ENCODE measurements at places on chromosomes 4 and X. TPM values are rescaled to one million over a fixed set of nuclear protein-coding genes. Genes with fewer than 3 reads are reported as not detected.

AGA gene
- total RNA-seq, result 37.0 TPM

SPANXN3 gene
- total RNA-seq, result not detected

FRYL gene
- total RNA-seq, result 66.5 TPM

TMPRSS11B gene
- not detected for total RNA-seq

TMEM192 gene
- total RNA-seq, result 4.9 TPM

ARHGAP36 gene
- total RNA-seq, result not detected

WWC2 gene
- 20.6 TPM for total RNA-seq

TSPAN7 gene
- 0.19 TPM for total RNA-seq

TMPRSS11A gene
- total RNA-seq, result not detected

KIF4A gene
- 11.4 TPM for total RNA-seq

GBA3 gene
- under 0.01 TPM for total RNA-seq

PPEF2 gene
- total RNA-seq, result not detected

GYPE gene
- total RNA-seq, result 3.6 TPM

TKTL1 gene
- not detected for total RNA-seq

FRMPD3 gene
- total RNA-seq, result not detected

CEP135 gene
- total RNA-seq, result 6.1 TPM

LRP2BP gene
- total RNA-seq, result 0.79 TPM

TCEAL5 gene
- total RNA-seq, result not detected

TMSB15A gene
- total RNA-seq, result 6.3 TPM

ALPK1 gene
- 20.1 TPM for total RNA-seq

RRH gene
- not detected for total RNA-seq

PAGE2B gene
- total RNA-seq, result not detected

ANXA10 gene
- 6.5 TPM for total RNA-seq

XAGE2 gene
- not detected for total RNA-seq

FAM9C gene
- total RNA-seq, result not detected

NDP gene
- total RNA-seq, result 15.3 TPM

FAT1 gene
- 274 TPM for total RNA-seq

TLL1 gene
- total RNA-seq, result under 0.01 TPM
